ENCODE measurements at places on chromosomes 5 and 9.
A peak's percentile ranks its signal among the peaks of the same experiment; 100 is the strongest.

- no peak for DNase-seq
These were observed 53.8 kb downstream of the GCNT1 start for GRCh38 chr9:76512826-76513225.

DNA sequence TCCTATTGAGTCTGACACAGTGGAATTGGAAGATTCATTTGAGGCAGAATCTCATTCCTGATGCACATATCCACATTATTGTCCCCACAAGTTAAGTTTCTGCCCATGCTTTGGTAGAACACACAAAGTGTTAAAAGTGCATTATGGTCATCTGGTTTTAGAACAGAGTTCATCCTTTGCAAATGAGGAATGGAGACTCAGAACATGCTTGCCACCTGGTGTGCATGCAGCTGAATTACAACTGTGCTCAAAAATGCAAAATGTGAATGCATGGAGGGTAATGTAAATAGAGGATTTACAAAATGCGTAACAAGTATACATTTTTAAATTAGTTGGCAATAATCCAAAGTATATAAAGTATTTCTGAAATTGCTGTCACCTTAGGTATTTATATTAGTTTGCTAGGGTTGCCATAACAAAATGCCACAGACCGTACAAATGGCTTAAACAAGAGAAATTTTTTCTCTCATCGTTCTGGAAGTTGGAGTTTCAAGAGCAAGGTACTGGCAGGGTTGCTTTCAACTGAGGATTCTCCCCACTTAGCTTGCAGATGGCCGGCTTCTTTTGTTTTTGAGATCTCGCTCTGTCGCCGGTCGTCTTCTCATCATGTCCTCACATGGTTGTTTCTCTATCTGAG, 671.1 kb downstream of the TAF11L14 start:
- no peak for DNase-seq

GRCh38 chr9:5479994-5480694, 29.8 kb downstream of the CD274 start:
- no peak for DNase-seq

- no peak for DNase-seq
These were observed 63.5 kb upstream of the GARNL3 start for GRCh38 chr9:127201071-127201541.

DNA sequence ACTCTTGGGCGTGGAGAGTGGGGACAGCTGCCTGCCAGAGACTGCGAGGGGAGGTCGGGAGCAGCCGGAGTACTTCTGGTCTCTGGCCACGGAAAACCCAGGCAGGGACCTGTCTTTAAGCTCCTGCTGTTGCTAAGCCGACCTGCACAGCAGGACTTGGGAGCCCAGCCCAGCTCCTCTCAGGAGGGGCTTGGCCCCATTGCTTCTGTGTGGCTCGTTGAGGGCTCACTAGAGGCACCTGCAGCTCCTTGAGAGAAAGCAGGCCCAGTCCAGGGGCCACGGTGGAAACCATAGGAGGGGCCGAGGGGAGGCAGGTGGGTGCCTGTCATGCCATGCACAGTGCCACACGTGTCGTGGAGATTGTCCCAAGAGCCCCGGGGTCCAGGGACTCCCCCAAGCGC, 3.3 kb upstream of the LCN2 start:
- DNase-seq, result no peak

- no peak for DNase-seq
These were observed 28.3 kb upstream of the IER5L start for GRCh38 chr9:129206401-129206800.

DNA sequence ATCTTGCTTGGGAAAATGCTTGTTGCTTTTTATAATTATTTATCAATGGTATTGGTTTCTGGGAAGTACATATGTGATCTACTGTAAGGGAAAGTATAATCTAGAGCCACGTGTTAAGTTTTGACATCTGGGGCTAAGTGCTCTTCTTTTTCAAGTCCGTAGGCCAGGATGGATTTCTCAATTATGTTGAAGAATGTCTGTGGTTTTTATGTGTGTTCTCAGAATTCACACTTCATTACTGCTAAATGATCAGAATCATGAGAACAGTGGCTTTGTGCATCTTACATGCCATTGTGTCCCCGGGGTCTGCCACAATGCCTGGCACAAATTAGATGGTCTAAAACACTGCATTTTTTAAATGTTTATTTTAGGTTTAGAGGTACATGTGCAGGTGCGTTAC, 14.5 kb upstream of the AUH start:
- DNase-seq, result no peak

- DNase-seq, result no peak
These were observed 501.0 kb upstream of the EDIL3 start for GRCh38 chr5:84885485-84886258.

GRCh38 chr5:148268566-148268965, at the start of gene SPINK13:
Gene SPINK13 (plus strand): TSS chr5:148268794. CDS start chr5:148270073, 1,279 bp downstream.
- no peak for DNase-seq

DNA sequence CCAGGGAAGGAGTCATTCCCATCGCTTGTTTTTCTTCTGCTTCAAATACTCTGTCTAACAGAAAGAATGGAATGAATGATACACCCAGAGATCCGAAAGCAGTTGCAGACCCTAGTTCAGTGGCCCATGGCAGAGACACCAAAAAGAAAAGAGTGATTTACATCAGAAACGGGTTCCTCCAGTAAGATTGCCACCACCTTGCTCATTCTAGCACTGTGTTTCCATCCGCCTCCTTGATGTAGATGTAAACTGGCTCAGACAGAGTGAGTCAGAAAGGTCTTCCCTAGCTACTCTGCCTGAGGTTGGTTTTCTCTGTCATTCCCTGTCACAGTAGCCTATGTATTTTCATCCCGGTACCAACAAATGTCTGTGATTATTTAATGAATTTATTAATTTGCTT, 15.9 kb upstream of the CLINT1 start:
- DNase-seq, result no peak

DNA sequence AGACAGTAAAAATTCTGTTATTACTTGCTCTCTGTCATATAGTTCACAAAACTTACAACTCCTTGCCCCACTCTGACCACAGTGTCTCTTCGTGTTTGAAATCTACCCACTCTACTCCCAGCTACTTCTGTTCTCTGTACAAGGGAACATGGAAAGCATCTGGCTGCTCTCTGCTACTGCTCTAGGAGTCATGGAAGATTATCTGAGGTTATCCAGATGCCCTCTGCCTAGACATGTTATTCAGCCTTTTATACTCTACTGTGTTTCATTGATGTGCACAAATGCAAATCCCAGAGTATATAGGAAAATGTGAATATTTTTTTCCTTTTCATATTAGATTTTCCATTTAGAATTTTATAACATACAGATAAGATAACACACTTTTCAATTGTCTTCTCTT, 1525.6 kb downstream of the MAT2B start:
- DNase-seq, result no peak

- DNase-seq, result no peak
These were observed 1073.5 kb downstream of the MAT2B start for GRCh38 chr5:164578911-164579310.

GRCh38 chr9:132670457-132671391, at the start of gene GTF3C4:
Gene GTF3C4 (plus strand): TSS chr9:132670464. CDS start chr9:132670599, 135 bp downstream.
- peak; percentile 61 for DNase-seq

GRCh38 chr5:76445063-76445462, 42.0 kb downstream of the IQGAP2 start:
- DNase-seq, result no peak

DNA sequence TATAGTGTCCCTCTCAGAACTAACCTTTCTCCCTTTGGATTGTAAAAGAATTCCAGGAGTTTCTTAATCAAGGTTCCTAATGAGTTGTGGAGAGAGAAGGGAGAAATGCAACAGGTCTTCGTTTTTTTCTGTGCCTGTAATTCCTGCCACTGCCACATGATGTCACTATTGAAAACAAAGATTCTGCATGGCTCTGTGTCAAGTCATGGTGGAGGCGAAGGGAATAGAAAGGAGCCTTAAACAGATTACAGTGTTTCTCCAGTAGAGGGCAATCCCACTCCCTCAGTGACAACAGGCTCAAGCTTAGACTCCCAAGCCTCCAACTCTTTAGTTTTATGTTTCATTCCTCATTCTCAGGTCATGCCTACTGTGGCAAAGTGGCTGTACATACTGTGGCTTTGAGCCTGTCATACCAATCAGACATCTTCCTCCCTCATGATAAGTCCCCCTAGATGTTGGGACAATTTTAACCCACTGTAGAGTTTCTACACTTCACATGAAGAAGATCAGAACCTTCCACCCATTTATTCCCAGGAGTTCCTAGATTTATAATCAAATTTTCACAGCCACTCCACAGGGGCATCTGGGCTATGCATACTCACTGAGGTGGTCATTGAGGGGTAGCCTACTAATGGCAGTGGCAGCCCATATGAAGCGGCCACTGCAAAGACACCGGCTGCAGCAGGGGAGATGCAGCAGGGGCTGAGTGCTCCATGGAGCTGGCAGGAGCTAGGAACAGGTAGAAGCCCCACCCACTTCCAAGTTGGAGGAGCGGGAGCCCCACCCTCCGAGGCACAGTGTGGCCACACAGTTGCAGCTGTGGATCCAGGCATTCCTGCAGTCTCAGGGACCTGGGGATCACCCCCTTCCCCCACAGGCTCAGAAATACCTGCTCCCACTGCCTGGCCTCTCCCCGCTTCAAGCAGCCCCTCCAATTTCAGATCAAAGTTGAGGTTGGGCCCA, 97.4 kb upstream of the TRIM32 start:
- DNase-seq, result no peak

- no peak for DNase-seq
These were observed 26.4 kb downstream of the UTP15 start for GRCh38 chr5:73591698-73592501.

DNA sequence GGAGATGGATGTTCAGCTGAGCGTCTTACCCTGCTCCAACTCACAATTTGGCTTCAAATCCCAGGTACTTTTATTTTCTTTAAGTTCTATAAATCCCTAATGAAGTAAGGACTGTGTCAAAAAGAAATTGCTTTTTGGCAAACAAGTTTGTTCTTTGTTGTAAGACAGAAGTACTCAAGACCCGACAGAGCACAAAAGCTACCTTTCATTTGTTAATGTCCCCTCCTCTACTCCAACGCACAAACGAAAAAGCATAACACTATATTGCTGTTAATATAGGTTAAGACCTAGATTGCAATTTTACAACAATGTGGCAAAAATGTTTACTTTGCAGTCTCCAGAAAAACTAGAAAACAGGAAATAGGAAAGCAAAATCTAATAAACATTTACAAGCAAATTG, 595.4 kb upstream of the DMAC1 start:
- no peak for DNase-seq

DNA sequence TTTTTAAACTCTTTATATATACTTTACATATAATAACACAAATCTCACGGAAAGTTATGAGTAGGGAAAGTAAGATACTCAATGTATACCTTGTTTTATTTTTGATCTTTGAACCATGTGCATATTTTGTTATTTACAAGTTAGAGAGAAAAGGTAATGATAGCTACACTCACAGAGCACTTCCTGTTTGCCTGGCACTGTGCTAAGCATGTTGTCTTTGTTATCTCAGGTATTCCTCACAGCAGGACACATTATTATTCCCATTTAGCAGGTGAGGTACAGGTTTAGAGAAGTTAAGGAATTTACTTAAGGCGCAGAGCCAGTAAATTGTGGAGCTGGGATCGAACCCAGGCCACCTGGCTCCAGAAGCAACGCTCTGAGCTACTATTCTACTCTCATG, 3.0 kb downstream of the C9 start:
- DNase-seq, result no peak

DNA sequence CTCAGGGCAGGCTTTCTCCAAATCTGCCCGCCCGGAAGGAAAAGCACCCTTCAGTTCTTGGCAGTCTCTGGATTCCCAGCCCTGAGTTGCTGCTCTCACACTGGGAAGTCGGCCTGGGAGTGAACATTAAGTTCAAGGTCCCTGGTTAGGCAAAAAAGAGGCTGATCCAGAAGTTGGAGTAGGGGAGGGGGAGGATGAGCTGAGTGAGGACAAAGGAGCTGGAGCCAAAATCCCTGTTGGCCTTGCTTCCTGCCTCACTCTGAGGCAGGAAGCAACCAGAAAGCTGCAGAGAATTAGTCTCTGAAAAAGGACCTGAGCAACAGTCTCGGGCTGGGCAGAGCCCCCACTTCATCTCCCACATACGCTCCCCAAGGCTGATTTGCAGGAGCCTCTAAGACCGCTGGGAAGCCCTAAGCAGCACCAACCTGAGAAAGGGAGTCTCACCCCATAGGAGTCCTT, 15.0 kb upstream of the RPS14 start:
- DNase-seq, result no peak

DNA sequence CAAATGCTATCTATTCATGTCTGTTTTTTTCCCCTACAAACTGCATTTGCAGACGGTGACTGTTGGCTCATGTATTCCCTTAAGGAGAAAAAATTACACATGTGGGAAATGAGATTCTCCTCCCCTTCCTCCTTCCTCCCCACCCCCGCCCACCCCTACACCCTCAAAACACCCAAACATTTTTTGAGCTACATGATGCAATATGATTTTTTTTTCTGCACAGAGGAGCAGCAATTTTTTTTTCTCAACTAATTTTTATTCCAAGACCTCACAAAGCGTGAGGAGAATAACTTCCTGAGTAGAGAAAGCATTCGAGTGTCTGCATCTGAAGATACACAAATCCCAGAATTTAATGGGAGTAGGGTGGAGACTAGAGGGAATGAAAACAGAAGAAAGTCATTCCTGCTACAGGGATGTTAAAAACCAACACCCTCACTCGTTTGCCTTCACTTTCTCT, 118.1 kb downstream of the PRDM6 start:
- no peak for DNase-seq

- DNase-seq, result no peak
These were observed 43.8 kb downstream of the AOPEP start for GRCh38 chr9:94770334-94770733.

DNA sequence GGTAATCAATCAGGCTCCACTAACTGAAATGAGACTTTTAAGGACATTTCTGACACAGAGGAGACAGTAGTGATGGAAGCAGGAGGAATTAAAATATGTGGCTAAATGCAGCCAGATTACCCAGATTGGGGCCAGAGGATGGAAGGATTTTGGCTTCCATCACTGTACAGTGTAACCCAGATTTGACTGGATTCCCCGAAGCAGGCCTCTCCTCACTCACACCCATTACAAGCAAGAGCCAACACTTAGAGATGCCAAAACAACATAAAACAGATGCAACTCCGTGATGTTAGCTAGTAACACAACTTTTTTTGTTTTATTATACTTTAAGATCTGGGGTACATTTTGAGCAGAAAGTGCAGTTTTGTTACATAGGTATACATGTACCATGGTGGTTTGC, 17.6 kb downstream of the TEK start:
- DNase-seq, result no peak

- no peak for DNase-seq
These were observed 45.2 kb upstream of the GLIPR2 start for GRCh38 chr9:36091026-36091953.

- DNase-seq, result no peak
These were observed 1.8 kb downstream of the CCNH start for GRCh38 chr5:87410931-87411330.

All from stimulated activated CD8-positive, alpha-beta memory T cell treated with anti-CD3 and anti-CD28 coated beads, Interleukin-7, amount 100 ng/mL, for 48 hours (primary cell).